Kidney epithelial cell (primary cell): ENCODE measurements at places on chromosomes 4 and X.

GRCh38 chr4:120175272-120175671 lies 108.6 kb upstream of the MAD2L1 start:
- DNase-seq, result no peak

DNA sequence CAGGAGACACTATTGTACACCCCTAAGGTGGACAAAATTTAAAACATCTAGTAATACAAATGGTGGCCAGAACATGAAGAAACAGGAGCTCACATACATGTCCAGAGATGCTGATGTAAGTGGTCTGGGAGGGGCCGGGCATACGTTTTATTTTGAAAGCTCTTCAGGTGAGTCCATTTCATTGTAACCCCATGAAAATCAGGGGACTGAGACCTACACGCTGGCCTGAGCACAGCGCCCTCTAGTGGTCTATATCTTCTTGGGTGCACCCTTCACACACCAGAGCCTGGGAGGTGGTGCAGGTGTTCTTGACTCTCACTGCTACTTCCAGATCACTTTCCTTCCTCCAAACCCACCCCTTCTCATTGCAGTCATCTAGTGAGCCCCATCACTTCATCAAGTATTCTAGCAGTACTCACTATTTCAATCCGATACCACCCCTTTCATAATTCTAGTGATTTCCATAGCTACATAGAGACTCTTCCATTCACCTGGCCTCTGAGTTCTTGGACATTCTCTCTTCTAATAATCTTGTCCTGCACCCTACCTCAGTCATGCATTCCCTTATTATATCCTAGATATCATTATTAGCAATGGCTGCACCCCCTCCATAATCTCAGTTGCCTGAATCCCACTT lies 4.3 kb upstream of the TLR6 start:
- DNase-seq, result no peak

DNA sequence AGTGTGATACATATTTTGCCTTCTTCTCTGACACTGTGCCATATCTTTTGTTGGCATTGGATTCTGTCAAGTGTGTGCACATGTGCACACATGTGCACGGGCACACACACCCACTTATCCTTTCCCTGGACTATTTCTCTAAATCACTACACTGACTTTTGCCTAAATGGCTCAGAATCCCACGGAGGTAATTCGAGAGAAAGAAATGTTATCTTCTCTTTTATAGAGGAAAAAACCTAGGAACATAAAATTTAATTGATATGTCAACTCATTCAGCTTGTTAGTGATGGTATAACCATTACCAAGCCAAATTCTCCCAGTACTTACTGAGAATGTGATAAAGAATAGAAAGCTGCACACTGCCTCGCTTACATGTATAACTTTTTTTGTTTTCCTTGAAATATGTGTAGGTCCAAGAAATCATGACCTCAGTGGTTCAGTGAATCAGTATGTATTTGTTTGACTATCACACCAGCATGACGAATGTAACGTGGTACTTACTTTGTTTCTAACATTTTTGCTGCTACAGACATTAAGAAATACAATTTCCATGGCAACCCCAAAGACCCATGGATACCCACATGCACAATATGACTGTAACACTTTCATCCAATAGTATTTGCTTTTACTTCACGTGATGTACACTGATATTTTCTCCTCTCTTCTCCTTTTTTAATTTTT lies 163.0 kb downstream of the PCDH7 start:
- no peak for DNase-seq

GRCh38 chr4:98873059-98873458 lies 55.9 kb downstream of the EIF4E start:
- no peak for DNase-seq

- no peak for DNase-seq
These were observed 823.2 kb upstream of the FRG1 start for GRCh38 chr4:189117426-189117825.

DNA sequence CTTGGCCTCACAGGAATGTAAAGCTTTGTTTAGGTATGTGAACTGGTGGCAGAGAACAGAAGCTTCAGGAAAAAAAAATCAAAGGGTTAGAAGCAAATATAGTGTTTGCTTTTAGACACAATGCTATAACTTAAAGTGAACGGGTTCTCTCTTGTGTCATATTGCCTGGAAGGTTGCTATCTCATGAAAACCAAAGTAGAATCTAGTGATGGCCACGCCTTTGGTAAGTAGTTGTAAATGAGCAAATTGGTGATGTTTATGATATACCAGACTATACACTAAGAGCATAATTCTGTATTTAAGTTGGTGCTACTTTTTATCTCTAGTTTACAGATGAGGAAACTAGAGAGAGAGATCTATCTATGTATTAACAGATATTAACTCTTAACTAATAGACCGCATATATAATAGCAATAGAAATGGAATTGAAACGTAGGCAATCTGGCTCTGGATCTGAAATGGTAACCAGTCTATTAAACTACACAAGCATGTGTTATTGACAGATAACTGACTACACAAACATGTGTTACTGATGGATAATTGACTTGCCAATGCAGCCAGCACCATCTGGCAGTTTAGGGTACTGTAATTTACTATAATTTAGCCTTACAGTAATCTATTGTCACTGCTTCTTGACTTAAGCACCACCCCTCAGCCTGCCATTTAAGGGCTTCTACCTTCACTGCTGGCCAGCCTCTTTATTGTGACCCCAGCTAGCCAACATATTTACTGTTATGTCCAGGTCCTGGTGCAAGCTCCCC lies 40.8 kb downstream of the HCCS start:
- no peak for DNase-seq

DNA sequence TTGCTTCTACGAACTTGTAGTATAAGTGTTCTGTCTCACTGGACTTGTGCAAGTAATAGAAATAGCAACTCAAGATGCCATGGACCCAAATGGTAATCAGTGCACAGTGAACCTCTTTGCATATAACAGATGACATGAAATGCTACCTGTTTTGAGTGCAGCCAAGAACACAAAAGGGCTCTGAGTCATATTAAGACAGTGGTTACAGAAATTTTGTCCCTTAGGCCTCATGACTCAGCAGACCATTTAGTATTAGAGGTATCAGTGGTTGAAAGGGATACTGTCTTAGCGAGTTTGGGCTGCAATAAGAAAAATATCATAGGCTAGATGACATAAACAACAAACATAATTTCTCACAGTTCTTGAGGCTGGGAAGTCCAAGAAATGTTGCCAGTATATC lies 502.9 kb upstream of the PCDH10 start:
- no peak for DNase-seq

GRCh38 chr4:77126809-77127208 lies 30.2 kb upstream of the CCNG2 start:
- DNase-seq, result no peak

- no peak for DNase-seq
These were observed 7.2 kb downstream of the SLC25A6 start for GRCh38 chrX:1384658-1385252.

DNA sequence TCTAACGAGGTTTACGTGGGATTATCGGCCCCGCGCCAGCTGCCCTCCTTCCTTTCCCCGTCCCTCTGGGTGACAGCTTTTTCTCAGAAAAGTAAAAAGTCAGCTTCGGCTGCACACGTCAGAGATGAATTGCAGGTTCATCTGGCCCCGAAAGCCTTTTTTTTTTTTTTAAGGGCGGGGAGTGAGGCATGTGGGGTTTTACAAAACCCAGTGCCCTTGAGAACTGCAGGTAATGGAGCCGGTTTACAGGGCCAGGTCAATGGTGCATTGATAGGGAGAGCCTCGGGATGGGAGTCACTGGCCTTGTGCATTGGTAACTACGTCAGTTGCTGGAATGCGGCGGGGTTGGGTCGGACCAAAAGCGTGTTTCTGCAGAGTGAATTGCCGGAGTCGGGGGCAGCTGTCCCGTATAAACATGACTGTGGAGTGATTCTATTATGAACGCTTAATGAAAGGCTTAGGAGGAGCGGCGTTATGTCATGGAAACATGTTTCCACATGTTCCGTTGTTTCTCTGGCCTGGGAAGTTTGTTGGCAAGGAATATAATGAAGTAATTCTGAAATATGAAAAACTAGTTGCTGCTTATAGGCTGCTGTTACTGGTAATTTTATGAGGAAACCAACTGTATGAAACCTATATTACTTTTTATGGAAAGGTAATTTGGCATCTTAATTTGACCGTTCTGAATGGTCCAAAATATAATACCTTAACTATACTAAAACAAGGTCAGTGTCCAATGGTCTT lies 1.1 kb downstream of the HSPA4L start:
- DNase-seq, result no peak

DNA sequence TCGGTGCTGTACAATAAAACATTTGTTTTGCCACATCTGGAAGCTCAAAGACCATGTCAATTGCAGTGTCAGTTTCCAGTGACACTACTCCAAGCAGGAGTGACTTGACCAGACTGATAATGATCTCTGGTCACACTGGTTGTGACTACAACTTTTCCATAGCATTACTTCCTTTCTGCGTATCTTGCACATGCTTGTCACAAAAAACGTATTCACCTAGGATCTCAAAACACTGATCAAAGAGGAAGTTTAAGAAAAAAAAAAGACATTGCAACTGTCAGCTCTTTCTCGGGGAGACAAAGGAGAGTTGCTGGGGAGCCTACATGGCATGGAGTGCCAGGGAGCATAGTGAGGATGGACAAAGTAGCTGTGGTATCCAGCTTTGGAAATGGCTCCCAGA lies 60.6 kb downstream of the OPHN1 start:
- DNase-seq, result no peak

GRCh38 chrX:49197543-49198087 lies 2.4 kb downstream of the SYP start:
- no peak for DNase-seq

DNA sequence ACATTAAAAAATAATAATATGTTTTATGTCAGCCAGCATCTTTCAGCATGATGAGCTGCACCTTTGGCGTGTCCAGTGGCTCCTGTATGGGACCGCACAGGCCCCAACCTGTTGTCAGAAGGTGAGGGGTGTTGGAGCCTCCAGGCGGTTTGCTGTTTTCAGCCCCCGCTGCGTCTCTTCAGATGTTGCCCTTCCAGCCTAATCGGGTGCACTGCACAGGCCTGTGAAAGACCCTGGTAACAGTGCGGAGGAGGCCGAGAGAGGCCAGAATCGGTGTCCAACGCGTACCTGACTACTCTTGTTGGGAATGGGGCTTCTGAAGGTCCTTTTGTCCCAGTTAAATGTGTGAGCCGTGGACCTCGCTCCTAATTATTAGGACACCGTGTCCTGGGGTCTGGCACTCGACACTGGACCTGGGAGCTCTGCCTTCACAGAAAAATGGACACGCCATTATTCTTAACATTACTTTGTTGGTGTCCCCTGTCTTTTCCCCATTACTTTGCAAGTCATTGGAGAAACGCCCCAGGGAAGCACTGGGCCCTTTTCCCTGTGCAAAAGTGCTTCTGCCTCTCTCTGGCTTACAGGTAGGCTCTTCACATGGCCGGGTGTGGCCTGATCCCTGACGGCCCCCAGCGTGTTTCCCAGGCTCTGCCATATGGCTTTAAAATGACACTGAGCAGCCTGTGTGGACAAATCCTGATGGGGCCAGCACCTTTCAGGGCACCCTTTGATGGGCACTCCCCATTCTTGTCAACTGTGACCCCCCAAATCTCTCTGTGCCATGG lies 51.2 kb downstream of the TBC1D14 start:
- DNase-seq, result no peak

- peak; percentile 73 for DNase-seq
These were observed 37.2 kb downstream of the PCDH7 start for GRCh38 chr4:30757357-30757756.

- no peak for DNase-seq
These were observed 56.4 kb downstream of the RWDD4 start for GRCh38 chr4:183602557-183603027.

GRCh38 chr4:66852843-66853242 lies 692.5 kb downstream of the CENPC start:
- no peak for DNase-seq

GRCh38 chr4:139163806-139164206 lies 13.2 kb downstream of the ELF2 start:
- no peak for DNase-seq

DNA sequence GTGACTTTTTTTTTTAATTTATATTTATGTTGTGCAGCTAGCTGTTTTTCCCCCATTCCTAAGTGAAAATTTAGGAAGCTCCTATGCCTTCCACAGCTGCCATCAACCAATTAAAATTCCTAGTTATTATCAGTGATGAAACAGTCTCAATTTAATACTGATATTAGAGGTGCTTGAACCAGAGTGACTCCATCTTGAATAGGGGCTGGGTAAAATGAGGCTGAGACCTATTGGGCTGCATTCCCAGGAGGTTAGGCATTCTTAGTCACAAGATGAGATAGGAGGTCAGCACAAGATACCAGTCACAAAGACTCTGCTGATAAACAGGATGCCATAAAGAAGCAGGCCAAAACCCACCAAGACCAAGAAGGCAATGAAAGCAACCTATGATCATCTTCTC lies 136.7 kb downstream of the DCHS2 start:
- no peak for DNase-seq

DNA sequence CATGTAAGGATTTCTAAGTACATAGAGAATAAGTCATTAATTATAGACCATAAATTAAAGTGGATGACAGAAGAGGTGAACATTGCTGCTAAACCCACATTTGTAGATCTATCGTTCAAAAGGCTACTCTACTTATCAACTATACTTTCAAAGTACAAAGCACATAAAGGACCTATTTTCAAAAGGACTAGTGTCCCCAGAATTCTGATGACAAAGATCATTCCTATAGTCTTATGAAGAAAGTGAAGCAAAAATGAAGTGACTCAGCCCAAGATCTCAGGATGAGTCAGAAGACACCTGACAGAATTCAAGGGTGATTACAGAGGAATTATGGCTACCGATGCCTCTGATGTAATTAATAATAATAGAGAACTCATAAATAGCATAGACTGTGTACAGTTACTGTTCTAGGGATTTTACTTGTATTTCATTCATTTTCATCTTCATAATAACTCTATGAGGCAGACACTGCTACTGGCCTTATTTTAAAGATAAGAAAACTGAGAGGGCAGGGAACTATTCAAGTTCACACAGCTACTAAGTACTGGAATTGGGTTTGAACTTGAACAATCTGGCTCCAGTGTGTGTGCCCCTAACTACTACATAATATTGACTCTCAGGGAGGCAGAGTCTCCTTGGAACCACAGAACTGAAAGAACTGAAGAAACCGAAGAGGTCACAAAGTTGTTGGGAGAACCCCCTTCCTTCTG lies 17.1 kb downstream of the USP46 start:
- DNase-seq, result peak; percentile 26

DNA sequence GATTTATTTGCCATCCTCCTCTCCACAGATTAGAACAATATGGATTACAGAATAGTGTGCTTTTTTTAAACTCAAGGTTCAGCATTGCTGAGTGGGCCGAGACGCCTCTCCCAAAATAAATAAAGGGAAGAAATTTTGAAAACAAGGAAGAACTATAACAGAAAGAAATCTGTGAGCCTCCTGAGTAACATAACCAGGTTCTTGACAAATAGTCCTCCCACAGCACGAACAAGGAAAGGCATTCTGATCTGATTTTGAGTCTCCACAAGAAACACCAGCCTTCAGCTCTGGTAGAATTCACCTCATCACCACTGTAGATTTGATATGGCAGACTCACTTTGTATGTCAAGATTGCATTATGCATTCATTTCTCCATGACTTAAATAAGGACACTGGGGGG lies 173.6 kb downstream of the HHIP start:
- no peak for DNase-seq

- peak; percentile 54 for DNase-seq
These were observed 11.9 kb upstream of the ADH7 start for GRCh38 chr4:99447079-99447478.

GRCh38 chr4:169269916-169270809 lies 593 bp downstream of the SH3RF1 start:
- no peak for DNase-seq

- DNase-seq, result no peak
These were observed 7.3 kb downstream of the RBBP7 start for GRCh38 chrX:16862829-16863228.

GRCh38 chr4:14092741-14093140 lies 465.2 kb upstream of the BOD1L1 start:
- DNase-seq, result no peak
